Activated CD4-positive, CD25-positive, alpha-beta regulatory T cell (primary cell): ENCODE measurements at places on chromosomes 11 and 22.

DNA sequence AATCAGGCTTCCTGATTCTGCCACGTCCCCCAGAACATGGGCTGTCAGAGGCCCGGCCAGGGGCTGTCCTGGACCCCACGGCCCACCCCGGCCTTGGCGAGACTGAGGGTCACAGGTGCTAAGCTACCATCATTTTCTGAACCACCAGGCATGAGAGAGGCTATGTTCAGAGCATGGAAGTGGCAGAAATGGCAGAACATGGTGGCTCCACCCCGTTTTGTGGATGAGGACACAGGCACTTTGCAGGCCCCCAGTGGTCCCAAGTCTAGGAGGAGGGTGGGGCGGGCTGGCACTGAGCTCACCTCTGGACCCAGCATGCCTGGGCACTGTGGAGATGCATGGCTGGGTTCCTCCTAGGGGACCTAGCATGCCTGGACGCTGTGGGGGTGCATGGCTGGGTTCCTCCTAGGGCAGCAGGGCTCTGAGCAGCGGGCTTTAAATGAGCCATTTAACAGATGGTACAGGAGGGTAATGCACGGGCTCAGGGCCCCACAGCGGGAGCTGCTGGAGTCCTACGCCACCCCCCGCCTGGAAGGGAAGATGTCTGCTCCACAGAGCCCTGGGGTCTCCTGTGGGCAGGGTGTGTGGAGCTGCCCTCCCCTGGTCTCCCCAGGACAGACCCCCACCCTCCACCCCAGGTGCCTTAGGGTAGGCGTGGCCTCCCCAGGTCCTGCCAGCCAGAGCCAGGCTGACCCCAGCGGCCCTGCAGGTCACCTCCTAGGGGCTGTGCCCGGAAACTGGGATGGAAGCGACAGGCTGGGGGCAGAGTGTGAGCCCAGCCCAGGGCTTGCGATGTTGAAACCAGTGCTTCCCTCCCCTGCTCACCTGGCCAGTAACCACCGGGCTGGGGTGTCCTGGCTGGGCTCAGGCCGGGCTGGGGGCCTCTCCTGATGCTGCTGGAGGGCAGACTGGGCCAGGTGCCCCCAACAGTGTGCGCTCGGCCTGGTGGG lies 6.1 kb upstream of the MUC5AC start:
- no peak for DNase-seq

DNA sequence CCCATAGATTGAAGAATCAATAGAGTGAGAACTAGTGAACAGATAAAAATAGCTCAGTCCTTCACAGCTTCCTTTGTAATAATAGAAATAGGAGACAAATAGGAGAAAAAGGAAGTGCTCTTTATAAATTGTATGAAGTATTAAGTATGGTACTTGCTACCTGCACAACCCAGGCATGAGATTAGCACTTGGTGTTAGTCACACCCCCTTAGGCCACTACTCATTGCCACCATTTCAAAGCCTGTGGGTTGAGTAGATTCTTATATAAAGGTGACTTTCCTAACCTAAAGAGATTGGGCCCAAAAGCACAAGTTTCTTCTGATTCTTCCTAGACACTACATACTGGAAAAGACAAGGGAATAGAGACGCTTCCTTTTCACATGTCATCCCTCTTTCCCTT lies 37.7 kb upstream of the ADORA2A start:
- no peak for DNase-seq

GRCh38 chr11:68312117-68312779 lies at the start of gene LRP5:
Gene LRP5 (plus strand): TSS chr11:68312591. CDS start chr11:68312715, 124 bp downstream.
- DNase-seq, result no peak

DNA sequence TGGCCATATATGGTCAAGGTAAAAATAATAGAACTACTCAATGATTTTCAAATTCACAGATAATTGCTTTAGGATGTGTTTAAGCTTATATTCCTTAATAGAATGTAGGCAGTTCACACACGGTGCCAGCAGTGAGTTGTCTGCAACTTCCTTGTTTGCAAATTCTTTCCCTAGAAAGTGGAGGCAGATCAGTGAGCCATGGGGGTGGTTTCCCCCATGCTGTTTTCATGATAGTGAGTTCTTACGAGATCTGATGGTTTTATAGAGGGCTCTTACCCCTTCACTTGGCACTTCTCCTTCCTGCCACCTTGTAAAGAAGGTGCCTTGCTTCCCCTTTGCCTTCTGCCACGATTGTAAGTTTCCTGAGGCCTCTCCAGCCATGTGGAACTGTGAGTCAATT lies 111.8 kb upstream of the LMO1 start:
- no peak for DNase-seq

DNA sequence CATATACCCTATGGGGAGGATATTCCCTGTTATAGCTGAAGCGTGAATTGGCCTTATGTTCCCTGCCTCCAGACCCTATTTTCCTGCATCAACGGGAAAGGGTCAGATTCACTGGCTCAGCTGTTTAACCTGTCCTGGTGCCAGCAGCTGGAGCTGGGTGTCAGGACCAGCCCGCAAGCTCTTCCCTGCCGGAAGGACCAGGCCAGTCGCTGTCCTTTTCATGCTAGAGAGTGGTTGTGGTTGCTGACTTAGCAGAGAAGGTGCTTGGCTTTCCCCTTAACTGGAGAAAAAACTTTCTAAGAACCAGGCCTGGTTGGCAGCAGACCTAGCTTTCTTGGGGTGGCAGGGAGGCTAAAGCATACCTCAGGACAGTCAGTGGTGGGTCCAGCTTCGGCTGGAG lies 5.2 kb upstream of the SREBF2 start:
- DNase-seq, result no peak

DNA sequence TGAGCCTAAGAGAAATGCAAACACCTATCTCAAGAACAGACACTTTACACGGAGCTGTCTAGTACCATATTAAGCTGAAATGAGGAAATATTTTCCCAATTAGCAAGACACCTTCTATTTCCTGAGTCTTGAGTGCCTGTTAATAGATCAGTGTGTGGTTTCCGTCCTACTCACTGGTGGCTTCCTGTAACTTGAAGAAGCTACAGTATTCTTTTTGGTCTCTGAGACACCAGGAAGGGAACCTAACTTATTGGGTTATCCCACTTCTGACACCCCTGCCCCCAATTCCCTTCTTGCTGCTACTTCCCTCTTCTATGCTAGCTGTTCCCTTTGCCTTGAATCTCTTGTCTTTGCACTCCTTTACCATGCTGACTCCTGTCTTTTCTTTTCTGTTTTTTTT lies 92.7 kb downstream of the FDX1 start:
- no peak for DNase-seq

- DNase-seq, result no peak
Observed at GRCh38 chr11:34490304-34490703, 23.3 kb downstream of the ELF5 start.
